ENCODE measurements at places on chromosomes 7 and 10.
A peak's percentile ranks its signal among the peaks of the same experiment; 100 is the strongest.

DNA sequence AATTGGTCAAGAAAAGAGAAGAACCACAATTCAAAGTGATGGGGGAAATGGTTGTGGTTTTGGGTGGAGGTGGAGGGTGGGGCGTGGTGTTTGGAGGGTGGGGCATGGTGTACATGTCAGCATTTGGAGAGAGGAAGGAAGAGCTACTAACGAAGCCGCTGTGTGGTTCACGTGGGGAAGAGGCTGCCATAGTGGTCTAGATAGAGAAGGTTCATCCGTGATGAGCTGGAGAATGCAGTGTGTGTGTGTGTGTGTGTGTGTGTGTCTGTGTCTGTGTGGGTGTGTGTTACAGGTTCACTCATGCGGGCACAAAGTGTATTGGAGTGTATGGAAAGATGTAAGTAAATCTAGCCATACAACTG, 6.1 kb upstream of the VCL start:
- DNase-seq = no peak

DNA sequence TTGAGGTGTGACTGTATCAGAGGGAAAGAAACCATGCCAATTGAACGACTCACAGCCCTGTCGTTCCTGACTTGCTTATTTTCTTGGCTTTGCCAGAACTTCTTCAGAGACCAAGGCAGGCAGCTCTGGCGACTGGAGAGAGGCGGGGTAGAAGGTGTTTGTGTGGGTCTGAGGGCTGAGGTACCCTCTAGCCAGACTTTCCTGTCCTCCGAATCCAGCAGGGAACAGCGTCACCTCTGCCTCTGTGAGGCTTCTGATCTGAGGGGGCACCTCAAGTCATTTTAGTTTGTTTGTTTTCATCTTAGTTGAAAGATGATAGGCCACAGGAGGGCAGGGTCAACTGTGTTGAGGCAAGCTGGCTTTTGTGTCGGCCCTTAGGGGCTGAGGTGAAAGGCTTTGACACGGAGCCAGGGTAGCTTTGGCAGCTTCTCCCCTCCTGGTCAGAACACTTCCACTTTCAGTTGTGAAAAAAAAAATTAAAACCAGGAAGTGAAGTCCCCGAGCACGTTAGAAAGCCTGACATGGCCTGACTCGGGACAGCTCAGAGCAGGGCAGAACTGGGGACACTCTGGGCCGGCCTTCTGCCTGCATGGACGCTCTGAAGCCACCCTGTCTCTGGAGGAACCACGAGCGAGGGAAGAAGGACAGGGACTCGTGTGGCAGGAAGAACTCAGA, 1.9 kb downstream of the ACSL5 start:
- peak; percentile 16 for DNase-seq

DNA sequence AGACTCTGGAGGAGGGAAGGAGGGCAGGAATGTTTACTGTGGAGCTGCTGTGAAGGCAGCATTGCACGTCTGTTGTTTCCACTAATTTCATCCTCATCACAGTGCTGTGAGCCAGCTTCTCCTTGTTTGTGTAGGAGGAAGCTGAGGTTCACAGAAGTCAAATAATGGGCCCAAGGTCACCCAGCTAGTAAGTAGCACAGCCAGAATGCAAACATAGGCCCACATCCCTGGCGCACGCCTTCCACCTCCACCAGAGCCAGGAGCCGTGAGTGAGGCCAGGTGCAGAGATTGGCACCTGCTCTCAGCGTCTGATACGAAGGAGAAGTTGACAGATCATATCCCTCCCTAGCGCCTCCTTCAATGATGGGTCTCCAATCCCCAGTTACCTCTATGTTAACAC, 93.6 kb downstream of the HTR5A start:
- no peak for DNase-seq

- no peak for DNase-seq
Measured at GRCh38 chr10:1939016-1939415, 201.7 kb upstream of the ADARB2 start.

DNA sequence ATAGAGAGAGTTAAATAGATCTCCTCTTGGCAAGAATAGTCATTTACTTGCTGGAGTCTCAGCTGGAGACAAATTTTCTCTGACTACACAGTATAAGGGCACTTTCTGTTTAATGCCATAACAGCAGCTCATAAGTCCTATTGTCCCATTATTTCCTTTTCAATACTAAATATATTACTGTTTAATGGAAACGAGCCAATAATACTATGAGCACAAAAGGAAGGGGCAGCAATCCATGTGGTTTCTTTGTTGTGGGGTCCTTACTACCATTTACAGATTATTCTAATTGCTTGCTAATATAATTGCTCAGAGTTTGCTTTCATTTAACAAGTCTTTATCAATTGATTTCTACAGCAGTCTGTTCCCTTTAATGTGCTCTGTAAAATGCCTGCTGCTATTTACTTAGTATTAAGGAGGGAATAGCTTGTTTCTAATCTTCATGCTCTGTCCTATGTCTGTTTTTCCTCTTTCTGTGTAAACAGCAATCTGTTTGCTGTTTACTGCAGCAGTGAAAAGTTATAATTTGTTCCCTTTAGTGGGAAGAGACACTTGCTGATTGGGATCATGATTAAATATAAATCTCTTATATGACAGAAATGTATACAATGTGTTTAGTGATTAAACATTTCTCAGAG, 296.2 kb upstream of the SMIM30 start:
- DNase-seq = no peak

DNA sequence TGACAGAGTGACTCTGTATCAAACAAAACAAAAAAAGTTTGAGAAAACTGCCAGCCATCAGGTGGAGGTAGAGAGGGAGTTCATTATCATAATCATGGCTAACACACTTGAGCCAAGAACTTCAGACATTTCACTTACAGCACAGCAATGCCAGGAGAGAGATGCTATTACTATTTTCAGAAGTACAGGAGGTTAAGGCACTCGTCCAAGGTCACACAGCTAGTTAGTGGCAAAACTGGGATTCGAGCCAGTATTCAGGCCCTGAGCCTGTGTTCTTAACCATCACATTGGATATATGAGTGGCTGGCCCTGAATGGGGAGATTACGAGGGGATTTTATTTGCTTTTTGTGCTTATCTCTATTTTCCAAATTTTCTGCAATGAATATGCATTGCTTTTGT, 24.8 kb upstream of the UNC5B start:
- peak; percentile 13 for DNase-seq

- DNase-seq = no peak
Measured at GRCh38 chr10:61456095-61456789, 3.1 kb upstream of the TMEM26 start.

- no peak for DNase-seq
Measured at GRCh38 chr10:67803588-67804394, 34.2 kb downstream of the DNAJC12 start.

GRCh38 chr10:100987685-100988049, 324 bp downstream of the TWNK start:
- DNase-seq = no peak

DNA sequence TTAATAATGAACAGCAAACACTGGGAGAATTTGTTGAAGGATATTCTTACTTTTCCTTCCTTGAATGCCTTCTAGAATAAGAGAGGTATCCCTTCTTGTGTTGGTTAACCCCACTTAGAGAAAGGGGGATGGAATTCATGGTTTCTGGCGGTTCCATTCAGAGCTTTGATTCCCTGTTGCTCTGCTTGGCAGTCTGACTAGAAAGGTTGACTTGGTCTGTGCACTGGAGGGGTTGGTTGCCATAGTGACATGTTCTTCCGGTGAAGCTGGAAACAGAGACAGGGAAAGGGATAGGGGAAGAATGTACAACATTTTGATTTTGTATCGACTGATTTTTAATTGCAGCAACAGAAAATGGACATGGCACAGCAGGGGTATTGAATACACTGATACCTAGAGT, 2.5 kb downstream of the TMEM178B start:
- peak; percentile 7 for DNase-seq

- no peak for DNase-seq
Measured at GRCh38 chr10:14758994-14759664, 15.6 kb downstream of the FAM107B start.

- DNase-seq = peak; percentile 15
Measured at GRCh38 chr10:4147245-4147644, 362.2 kb upstream of the KLF6 start.

DNA sequence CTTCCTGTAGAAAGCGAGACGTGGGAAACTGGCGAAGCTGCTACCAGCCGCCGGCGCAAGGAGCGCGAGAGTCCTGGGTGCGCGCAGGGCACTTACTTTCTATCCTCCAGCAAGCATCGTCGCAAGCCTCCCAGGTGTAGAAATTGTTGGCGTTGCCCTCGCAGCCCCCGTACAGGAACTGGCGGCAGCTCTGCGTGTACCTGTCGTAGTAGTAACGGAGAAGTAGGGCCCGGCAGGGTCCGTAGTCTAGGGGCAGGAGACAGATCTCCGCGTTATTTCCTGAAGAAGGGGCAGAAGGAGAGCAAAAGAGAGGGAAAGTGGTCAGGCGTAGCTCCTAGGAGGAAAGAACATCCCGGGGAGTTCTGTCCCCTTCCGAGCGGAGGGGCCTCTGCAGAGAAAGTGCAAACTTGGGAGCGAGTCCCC, 501 bp downstream of the TFPI2 start:
- peak; percentile 46 for DNase-seq

Measured in tongue (tissue), 3 donors.